ENCODE measurements at places on chromosomes 5 and 9. TPM values are rescaled to one million over a fixed set of nuclear protein-coding genes. Genes with fewer than 3 reads are reported as not detected.

DNA sequence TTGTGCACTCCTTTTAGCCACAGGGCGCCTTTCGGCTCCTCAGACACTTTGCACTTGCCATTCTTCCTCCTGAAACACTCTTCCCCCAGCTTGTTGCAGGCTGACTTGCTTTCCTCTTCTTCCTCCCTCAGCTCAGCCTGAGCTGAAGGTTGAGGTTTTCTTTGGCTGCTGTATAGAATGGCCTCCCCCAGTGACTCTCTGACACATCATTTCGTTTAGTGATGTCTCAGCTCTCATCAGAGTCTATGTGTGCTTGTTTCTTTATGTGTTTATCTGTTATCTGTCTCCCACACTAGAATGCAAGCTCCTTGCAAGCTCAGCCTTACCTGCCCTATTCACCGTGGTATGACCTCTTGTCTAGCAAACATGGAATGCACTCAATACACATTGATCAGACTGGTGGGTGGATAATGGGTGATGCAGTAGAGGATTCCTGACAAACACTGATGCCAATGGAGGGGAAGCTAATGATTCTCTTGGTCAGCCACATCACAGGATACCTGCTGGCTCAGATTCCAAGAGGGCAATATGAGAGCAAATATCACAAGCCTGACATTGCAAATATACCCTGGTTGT, 112.9 kb upstream of the STC2 start:
- DNase-seq = no peak

- no peak for DNase-seq
Observed at GRCh38 chr9:12874395-12874794, 99.6 kb downstream of the LURAP1L start.

DNA sequence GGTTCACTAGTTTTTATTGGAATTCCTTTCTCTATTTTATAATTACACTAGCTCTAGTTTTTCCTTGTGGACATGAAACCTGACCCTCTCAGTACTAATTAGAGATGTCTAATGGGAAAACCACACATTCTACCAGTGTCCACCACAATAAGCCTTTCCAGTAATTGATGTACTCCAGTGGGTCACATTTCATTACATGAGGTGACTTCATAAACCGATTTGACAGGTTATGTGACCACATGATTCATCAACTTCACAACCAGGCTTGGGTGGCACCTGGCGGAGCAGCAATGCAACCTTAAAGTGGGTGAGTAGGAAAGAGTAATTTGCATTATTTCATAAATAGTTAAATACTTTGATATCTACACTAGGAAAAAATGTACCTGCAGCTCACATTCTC, 284.2 kb upstream of the ADAMTS16 start:
- no peak for DNase-seq

DNA sequence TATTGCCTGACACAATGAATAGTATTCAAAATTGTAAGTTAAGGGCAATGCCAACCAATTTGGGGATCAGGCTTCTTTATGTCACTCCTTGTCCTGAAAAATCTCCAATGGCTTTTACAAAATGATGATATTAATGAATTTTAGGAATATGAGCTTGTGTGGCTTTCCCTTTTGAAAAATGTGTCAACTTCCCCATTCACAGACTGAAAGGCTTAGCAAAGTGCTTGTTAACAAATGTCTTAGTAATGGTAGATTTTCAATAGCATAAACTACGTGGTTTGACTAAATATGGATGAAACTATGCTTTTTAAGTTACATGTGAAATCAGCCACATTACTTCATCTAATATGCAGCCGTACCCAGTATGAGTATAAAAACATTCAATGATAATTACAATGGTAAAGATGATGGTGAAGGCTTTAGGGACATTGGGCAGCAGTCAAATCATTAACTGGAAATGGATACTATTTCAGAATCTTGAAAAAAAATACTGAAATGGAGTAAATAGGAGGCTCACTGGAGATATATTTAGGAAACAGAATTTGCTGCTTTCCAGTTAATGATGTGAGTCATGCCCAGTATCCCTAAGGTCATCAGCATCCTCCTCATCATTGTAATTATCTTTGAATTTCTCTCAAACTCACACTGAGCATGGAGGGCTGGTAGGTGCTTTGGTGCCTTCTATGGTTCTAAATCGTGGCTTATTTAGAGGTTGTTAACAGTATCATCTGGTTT, 113.3 kb upstream of the ZNF608 start:
- DNase-seq = no peak

GRCh38 chr5:131769336-131769735, 27.5 kb downstream of the FNIP1 start:
- DNase-seq = no peak

- DNase-seq = no peak
Observed at GRCh38 chr5:120533581-120533980, 69.5 kb downstream of the PRR16 start.

GRCh38 chr5:83957188-83957587, 236.5 kb upstream of the HAPLN1 start:
- no peak for DNase-seq

- no peak for DNase-seq
Observed at GRCh38 chr5:93886917-93887361, 145.5 kb upstream of the POU5F2 start.

DNA sequence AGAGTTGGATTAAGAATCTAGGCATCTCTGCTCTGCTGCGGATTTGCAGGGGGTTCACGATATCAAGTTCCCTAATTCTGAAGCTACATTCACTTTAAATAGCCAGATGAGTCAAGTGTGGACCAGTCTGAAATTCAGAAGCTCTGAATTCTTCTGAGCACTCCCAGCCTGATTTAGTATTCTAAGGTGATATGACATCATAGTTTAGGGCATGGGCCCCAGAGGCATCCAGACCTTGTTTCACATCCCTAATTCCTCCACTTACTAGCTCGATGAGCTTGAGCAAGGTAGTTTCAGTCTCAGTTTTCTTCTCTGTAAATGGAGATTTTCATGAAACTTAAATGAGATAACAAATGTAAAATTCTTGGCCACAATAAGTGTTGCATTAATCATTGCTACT, 65.2 kb downstream of the TMEM167A start:
- no peak for DNase-seq

DNA sequence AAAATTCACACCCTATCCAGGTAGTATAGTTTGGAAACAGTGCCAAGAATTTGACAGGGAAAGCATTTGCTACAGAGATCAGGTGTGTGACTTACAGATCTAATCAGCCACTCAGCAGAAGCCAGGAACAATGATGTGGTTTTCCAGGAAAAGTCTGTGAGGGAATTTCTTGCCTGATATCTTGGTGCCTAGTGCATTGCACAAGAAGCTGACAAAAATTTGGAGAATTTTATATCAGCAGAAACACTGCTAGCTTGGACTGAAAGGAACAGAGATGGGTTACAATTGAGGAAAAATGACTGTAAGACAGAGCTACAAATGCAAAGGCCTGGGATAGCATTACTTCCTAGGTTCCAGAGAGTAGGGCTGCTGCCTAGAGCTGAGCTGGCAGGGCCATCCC, 658.1 kb upstream of the CHD1 start:
- DNase-seq = no peak

DNA sequence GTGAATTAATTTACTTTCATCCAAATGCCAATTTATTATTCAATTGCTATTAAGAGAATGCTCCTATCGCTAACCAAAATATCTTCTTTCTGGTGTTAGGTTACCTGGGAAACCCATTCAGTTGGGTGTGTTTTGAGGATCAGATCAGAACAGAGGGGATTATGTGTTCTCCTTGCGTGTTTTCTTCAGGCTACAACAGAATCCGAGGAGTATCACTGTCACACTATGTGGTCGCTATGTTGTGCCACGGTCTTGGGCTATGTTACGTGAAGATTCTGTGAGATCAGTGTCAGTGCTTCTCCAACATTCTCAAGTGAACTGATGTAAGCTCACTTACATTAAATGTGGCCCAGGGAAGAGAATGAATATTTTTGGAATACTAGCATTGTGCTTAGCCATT, 39.0 kb downstream of the ADCY2 start:
- DNase-seq = no peak

Gene SLC34A3
- not detected for total RNA-seq

GRCh38 chr9:99511723-99512122, 289.6 kb downstream of the SEC61B start:
- DNase-seq = no peak

DNA sequence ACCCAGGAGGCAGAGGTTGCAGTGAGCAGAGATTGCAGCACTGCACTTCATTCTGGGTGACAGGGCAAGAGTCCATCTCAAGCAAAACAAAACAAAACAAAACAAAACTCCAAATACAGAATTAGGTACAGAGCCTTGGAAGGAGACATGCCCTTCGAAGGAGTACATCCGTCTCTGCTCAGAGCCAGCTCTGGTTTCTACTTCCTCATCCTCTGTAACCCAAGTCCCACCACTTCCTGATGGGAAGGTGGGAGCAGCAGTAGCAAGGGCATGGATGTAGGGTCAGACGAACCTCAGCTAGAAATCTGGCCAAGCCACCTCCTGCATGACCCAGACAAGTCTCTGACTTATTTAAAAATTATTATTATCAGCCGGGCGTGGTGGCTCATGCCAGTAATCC, 16.5 kb upstream of the STXBP1 start:
- DNase-seq = no peak
